ENCODE measurements at places on chromosomes 16 and 17.

GRCh38 chr16:12228079-12228601 lies 251.6 kb downstream of the SNX29 start:
- no peak for DNase-seq

GRCh38 chr17:74856112-74856511 lies 3.6 kb downstream of the GRIN2C start:
- no peak for DNase-seq

DNA sequence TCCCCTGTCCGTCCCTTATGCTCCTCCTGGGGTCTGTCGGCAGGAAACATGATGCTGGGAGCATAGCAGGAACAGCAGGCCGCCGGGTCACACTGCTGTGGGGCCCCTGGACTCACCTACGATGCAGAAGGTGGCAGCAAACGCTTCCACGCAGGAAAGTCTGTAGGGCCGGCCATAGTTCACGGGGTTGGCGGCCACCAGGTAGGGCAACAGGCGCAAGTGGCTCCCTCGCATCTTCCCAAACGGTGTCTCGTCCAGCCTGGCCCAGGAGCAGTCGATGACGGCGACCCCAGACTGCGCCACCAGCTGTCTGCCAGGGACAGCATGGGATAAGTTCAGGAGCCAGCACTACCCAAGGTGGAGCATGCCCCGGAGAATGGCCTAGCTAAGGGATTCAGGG lies 987 bp downstream of the TSR3 start:
- no peak for DNase-seq

DNA sequence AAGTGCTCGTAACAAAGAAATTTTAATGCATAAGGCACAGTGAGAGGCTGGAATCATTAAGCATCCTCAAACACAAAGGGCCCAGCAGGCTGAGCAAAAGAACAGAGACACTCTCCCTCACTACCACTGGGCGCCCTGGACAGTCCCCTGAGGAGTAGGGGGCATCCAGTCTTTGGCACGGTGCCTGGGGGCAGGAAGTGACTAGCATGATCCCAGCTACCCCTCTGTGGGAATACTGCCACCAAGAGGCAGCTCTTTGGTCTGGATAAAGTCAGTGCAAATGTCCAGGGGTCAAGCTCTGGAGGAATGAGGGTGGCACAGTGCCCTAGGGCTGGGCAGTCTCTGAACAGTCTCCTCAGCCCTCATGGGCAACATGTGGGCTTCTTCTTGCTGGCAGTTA lies 2.6 kb upstream of the PROCA1 start:
- no peak for DNase-seq

DNA sequence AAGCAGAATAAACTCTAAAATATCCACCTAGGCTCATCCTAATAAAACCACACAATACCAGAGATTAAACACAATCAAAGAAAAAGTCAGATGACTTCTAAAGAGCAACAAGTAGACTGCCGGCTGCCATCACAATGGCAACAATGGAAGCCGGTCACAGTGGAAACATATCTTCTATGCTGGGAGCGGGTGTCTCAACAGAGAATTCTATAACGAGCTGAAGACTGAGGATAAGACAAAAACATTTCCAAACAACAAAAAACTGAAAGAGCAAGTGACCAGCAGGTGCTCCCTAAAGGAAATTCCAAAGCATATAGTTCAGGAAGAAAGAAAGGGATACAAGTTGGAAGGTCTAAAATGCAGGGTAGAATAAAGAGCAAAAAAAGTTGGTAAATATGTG lies 8.9 kb downstream of the NSMCE1 start:
- DNase-seq = no peak

DNA sequence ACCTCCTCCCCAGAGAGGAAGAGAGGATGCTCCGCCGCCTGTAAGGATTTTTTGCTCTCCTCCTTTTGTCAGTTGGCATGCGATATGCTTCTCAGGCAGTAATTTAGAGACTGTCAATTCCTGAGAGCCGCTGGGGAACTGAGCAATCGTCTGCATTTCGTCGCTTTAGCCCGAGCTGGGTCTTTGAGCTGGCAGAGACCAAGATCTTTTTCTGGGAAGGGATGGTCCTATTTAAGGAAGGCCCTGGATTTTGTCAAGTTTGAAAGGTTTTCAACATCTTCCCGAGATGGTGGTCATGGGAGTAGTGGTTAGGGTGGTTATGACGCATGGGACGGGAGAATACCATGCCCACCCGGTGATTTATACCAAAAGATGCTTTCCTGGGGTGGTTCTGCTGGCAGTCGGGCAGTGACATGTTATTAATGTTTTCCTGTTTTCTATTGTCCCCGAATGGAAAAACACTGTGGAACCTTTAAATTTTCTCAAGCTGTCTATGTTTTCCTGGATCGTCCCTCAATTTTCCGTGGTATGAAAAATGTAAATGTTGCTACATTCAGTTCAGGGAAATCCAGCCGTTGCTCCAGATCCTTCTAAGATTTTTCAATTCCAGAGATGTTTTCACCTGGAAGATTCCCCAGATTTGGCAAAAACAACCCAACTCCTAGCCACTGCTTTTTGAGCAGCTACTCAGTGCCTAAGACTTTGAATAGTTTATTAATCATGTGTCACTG lies 586.4 kb downstream of the MAF start:
- DNase-seq = no peak

GRCh38 chr16:54009464-54010176 lies 277.0 kb downstream of the IRX3 start:
- DNase-seq = no peak

- DNase-seq = no peak
Measured at GRCh38 chr17:11240041-11240840, 772 bp upstream of the SHISA6 start.

GRCh38 chr16:26729951-26730541 lies 336.7 kb upstream of the C16orf82 start:
- no peak for DNase-seq

- no peak for DNase-seq
Measured at GRCh38 chr17:40113907-40114245, 7.9 kb upstream of the MSL1 start.

GRCh38 chr17:31134576-31134975 lies 39.8 kb downstream of the NF1 start:
- DNase-seq = no peak

DNA sequence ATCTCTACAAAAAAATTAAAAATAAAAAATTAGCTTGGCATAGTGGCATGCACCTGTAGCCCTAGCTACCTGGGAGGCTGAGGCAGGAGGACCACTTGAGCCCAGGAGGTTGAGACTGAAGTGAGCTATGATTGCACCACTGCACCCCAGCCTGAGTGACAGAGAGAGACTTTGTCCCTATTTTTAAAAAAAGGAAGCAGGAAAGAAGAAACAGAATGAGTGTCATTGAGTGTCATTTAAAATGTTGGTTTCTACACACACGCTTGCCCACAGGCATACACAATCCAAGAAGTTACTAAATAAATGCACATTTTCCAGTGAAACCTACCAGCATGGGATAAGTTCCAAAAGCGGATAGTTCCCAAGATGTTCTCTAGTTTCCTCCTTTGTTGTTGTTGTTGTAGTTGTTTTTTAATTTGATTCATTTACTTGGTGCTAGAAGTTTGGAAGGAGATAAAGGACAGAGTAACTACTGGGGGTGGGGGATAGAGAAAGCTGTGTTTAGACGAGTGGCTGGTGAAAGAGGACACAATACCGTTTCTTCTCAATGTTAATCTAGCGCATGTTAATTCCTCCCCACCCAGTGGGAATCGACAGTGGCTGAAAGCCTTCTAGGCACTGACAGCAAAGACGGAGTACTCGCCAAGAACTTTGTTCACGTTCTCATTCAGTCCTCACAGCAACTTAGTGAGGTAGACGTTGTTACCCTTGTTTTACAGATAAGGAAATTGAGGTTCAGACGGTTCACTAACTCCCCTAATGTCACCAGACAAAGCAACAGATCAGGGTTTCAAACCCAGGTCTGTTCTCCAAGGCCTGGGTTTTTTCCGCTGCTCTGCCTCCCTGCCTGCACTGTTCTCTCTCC lies 17.3 kb downstream of the MRPS23 start:
- DNase-seq = no peak

DNA sequence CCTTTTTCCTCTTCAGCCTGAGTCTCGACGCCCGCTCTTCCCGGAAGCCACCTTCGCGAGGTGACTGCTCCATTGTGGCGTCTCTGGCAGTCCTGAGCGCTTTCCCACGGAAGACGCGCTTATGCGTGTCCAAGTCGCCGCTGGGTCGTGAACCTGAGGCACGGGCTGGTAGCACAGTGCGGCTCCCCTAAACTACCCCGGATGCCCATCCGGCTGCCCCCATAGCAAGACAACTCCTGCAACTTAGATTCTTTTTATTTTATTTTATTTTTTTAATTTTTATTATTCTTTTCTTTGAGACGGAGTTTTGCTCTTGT lies 2.1 kb upstream of the ESRP2 start:
- no peak for DNase-seq

DNA sequence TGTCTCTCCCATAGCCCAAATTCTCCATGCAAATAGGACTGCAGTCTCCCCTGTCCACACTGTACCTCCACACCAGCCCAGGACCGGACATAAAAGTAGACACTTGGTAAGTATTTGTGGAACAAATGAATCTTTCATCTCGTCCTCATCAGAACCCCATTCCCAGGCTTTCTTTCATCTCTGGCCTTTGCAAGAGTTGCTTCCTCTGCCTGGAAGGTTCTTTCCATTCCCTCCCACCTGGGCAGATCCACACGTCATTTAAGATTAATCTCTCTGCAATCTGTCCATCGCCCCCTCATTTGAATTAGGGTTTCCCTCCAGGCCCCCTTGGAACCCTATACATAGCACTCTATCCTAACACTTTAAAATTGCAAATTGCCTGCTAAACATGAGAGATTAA lies 3.9 kb upstream of the NXPH3 start:
- DNase-seq = no peak

DNA sequence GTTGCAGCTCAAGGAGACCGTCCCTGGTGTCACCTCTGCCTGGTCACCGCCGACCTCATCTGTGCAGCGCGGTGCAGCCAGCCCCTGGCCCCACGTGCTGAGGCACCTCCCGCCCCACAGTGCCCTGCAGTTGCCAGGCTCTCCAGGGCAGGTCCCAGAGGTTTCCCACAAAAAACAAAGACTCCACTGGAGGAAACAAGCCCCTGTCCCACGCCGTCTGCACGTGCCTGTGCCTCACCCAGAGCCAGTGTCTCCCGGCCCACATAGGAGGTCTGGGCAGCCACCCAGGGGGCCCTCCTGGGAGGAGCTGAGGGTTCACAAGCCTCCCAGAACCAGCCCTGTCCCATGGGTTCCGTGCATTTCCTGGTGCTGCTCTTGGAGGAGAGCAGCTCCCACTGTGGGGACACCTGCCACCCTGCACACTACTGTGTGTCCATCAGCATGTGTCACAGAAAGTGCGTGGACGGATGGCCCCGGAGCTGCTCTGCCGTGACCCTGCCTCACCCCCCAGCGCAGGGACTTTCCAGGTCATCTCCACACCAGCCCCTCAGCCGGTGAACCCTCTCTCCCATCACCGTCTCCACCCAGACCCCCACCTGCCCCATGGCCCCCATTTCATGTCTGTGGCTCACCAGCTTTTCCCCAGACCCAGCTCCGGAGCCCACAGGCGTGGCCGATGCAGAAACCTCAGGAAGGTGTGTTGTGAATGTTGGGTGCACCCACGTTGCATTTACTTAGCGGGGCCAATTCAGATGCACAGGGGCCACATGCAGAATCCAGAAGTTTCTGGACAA lies 17.0 kb upstream of the CDH15 start:
- DNase-seq = no peak

GRCh38 chr16:57151369-57151768 lies 34.5 kb downstream of the PSME3IP1 start:
- DNase-seq = no peak
